SJCRH30 (cell line): ENCODE measurements at places on chromosomes 12 and 14. TPM values are rescaled to one million over a fixed set of nuclear protein-coding genes. Genes with fewer than 3 reads are reported as not detected.
A peak's percentile ranks its signal among the peaks of the same experiment; 100 is the strongest.

DNA sequence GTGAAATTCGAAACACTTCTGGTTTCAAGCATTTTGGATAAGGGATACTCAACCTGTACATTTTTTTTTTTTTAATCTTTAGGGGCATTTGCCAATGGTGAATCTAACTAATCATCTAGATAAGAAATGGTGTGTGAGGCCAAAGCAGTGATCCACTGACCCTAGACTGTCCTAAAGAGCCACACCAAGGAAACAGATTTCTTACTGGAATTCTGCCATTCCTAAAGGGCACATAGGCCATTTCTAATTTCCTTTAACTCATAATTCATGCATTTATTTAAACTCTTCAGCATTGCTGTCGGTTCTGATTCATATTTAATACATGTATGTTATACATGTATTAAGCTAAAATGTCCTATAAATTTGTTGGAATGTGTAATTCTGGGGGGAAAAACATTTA lies 47.2 kb downstream of the FRS2 start:
- no peaks in the 10 kb centered on the region for H3K4me1 ChIP-seq
- H3K27me3 ChIP-seq: no peaks in the 10 kb centered on the region
- no peak overlapping the region for H3K4me3 ChIP-seq
- H3K27ac ChIP-seq: no peak overlapping the region

The HOXC12 gene
- total RNA-seq: not detected in 2 replicates

GRCh38 chr12:50620109-50620977 lies 115.6 kb downstream of the DIP2B start:
- no peak overlapping the region for H3K4me3 ChIP-seq
- H3K27ac ChIP-seq: no peak overlapping the region
- DNase-seq: peak; percentile 32
- H3K27me3 ChIP-seq: no peaks in the 10 kb centered on the region
- H3K36me3 ChIP-seq: no peaks in the 10 kb centered on the region

GRCh38 chr12:70534466-70534865 lies 102.8 kb downstream of the PTPRB start:
- no peaks in the 10 kb centered on the region for H3K27me3 ChIP-seq
- DNase-seq: no peak
- no peak overlapping the region for H3K4me3 ChIP-seq
- H3K27ac ChIP-seq: no peak overlapping the region
- no peaks in the 10 kb centered on the region for H3K4me1 ChIP-seq

GRCh38 chr14:67815573-67816225 lies 691 bp downstream of the ZFYVE26 start:
- H3K36me3 ChIP-seq: peaks cover 14% of the 10 kb centered on the region; the same call in 1 of the 2 replicates
- H3K4me1 ChIP-seq: peaks cover 6% of the 10 kb centered on the region; the same call in 1 of the 2 replicates
- H3K4me3 ChIP-seq: peak overlapping the region; percentile 86
- H3K27ac ChIP-seq: peak overlapping the region; percentile 49
- peak; percentile 10 for DNase-seq

- H3K4me1 ChIP-seq: no peaks in the 10 kb centered on the region
- no peak for DNase-seq
- H3K27me3 ChIP-seq: no peaks in the 10 kb centered on the region
- no peak overlapping the region for H3K4me3 ChIP-seq
- no peak overlapping the region for H3K27ac ChIP-seq
- no peaks in the 10 kb centered on the region for H3K36me3 ChIP-seq
Observed at GRCh38 chr14:24459331-24459730, 16.8 kb upstream of the SDR39U1 start.
